ENCODE measurements at places on chromosomes 11 and 22.

DNA sequence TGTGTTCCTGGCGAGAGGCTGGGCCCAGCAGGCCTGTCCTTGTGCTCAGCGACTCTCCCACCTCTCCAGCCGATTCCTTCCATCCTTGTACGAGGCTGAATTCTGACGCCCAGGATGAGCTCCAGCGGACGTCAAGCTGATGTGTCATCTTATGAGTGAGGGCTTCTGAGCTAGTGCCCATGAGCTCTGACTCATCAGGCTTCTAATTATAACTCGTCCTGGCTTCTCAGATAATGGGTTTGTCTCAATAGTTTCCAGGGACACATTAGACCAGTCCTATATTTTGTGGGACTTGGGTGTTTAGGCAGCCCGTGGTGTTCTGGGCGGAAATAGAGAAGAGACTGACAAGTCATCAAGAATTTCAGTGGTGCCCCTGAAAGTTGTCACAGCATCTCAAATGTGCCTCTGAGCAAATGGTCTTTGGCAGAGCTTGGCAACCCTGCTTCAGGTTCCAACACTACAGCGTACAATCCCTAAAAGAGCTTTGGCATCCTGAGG, 108.2 kb upstream of the CD44 start:
- no peak for DNase-seq

DNA sequence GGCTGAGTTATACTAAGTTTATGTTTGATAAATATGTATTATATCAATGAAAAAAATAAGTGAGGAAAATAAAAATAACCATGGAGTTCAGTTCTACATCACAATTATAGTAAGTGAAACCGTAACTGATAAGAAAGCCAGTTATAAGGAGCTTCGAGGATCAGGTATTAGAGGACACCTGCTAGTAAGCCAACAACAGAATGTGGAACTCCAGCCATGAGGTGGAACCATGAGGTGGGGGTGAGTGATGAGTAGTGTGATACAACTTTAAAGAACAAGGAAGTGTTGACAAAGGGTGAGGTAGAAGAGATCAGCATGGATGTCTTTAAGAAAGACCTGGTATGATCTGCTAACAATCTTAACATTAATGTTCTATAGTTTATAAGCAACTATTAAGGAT, 452.9 kb downstream of the GUCY1A2 start:
- DNase-seq = no peak

DNA sequence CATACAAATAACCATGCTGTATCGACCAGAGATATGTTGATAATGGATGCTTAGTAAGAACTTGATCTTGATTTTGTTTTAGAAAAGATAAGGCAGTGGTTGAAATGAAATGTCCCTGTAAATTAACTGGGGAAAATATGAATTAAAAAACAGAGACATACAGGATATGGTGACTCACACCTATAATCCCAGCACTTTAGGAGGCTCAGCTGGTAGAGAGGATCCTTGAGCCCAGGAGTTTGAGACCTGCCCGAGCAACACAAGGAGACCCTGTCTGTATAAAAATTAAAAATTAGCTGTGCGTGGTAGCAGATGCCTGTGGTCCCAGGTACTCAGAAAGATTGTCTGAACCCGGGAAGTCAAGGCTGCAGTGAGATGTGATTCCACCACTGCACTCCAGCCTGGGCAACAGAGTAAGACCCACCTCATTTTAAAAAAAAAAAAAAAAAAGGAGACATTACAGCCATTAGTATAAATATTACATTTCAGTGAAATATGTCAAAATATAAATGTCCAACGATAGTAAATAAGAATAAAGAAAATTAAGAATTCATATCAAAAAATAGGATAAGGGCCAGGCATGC, 4.6 kb downstream of the PICALM start:
- no peak for DNase-seq

DNA sequence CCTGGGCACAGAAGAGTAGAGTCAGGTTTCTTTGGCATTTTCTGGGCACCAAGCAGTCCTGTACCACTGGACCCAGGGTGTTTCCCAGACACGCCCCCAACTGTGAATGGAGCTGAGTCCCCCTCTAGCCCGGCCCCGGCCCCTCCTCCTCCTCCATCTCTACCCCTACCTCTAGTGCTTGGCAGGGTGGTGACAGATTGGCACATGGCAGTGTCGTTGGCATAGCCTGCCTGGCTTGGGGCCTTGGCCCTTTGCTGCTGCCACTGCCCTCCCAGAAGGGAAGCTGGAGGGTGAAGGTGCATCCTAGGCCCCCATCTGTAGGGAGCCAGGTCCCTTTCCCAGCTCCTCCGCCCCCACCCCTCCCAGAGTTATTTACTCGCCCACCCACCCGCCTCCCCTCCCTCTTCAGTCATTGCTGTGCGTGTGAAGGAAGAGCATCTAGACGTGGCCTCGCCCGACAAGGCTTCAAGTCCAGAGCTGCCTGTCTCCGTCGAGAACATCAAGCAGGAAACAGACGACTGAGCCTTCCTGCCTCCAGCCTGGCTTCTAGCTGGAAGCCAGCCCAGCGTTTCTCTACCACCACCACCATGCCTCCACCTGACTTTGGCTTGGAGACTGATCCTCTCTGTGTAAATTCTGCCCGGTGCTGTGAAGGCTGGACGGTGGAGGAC, 10.9 kb downstream of the CHADL start:
- DNase-seq = no peak

GRCh38 chr11:5004424-5005274, 10.0 kb downstream of the OR51L1 start:
- DNase-seq = no peak

- DNase-seq = no peak
These were observed 52.9 kb downstream of the NCAPD3 start for GRCh38 chr11:134170919-134171281.
